Bronchial epithelial cell (primary cell): ENCODE measurements at places on chromosomes 4 and X.

DNA sequence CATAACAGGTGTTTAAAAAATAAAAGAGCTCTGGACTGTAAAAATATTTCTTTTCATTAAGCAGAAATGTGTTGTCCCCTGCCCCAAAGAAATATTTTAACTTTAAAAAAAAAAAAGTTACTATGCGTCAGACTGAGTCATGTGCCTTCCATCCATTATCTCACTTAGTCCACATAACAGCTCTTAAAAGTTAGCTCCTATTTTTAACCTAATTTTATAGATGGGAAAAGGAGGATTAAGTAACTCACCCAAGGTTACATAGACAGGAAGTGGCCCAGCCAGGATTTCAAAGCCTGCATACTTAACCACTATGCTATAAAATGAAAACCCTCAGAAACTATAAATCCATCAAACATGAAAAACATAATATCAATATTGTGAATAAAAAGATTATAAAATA is 97.7 kb downstream of the MANBA start:
- peak; percentile 80 for DNase-seq

DNA sequence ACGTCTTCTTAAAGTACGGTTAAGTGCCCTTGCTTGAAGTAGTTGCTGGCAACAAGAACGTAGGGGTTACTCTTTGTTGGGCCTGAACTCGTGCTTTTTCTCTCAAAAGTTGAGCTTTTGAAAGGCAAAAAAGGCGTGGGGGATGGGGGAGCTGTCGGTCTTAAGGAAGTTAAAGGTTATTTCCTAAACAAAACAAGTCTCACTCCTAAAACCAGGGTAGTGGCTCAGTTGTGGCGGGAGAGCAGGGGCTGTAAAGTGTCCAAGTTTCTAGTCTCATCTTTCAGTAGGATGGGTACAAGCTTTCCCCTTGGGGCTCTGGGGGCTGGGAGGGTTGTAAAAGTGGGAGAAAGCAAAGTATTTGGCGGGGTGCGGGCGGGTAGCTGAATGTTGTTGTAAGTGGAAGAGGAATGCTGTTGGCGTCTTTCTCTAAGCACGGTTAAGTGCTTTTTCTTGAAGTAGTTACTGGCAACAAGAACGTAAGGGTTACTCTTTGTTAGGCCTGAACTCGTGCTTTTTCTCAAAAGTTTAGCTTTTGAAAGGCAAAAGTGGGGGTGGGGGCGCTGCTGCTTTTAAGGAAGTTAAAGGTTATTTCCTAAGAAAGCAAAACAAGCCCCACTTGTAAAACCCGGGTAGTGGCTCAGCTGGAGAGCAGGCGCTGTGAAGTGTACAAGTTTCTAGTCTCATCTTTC is 904 bp upstream of the WDR1 start:
- DNase-seq, result no peak

DNA sequence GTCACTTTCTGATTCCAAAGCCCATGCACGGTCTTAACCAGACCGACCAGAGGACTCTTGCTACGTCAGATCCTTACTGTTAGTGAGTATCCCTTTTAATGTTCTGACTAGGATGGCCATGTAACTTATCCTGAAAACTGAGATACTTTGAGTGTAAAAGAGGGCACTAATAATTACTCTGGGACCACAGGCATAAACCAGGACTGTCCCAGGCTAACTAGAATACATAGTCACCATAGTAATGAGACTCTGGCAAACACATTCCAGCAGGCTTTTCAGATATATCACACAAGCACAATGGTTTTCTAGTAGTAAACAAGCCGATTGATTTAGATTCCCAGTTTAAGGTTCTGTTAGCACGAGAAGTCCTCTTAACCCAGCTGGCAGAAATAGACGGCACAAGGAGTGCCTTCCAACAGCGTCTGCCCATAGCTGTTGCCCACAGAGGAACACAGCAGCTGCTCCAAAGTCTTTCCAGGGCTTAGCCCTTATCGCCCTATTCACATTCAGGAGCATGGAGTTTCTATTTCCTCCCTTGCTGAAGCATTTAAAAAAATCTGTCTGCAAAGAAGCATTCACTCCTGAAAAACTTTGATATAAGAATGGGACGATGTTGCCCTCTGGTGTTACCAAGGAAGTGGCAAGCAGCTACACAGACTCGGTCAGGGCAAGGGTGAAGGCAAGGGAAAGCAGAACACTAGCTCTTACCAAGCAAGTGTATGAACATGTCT is 92.4 kb downstream of the CXCL13 start:
- peak; percentile 79 for DNase-seq

GRCh38 chr4:44660396-44660795 is 9.0 kb upstream of the YIPF7 start:
- peak; percentile 9 for DNase-seq

DNA sequence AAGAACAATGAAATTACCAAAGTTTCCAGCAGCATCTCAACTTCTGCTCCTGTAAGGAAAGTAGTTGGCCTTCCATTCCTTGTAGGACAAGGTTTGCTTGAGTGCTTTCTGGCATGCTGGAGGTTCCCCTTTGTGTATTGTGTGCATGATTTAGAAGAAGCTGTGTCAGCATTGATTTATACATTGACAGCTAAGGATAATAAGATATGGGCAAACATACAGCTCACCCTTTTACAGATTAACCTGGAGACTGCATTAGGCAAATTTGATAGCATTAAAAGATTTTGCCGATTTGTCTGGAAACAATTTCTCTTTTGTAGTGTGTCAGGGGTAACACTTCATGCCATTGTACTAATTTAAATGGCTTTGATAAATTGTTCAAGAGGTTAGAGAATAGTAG is 221.8 kb upstream of the PACRGL start:
- DNase-seq, result no peak

- no peak for DNase-seq
These were observed 13.6 kb downstream of the TNIP3 start for GRCh38 chr4:121150486-121150885.

DNA sequence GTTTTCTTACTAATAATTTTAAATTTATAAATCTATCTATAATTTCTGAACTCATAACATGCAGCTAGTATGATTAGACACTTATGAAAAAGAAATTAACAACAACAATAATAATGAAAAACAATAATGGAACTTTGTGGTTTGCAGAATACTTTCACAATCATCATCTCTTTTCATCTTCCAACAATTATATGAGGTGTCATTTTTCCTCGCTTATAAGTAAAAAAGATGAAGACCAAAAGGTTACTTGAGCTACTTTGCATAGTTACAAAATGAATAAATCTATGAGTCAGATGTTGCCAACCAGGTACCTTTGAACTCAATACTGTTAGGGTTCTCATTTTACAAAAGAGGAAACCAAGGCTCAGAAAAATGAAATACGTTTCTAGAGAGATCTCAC is 98.5 kb upstream of the ELOVL6 start:
- peak; percentile 65 for DNase-seq

DNA sequence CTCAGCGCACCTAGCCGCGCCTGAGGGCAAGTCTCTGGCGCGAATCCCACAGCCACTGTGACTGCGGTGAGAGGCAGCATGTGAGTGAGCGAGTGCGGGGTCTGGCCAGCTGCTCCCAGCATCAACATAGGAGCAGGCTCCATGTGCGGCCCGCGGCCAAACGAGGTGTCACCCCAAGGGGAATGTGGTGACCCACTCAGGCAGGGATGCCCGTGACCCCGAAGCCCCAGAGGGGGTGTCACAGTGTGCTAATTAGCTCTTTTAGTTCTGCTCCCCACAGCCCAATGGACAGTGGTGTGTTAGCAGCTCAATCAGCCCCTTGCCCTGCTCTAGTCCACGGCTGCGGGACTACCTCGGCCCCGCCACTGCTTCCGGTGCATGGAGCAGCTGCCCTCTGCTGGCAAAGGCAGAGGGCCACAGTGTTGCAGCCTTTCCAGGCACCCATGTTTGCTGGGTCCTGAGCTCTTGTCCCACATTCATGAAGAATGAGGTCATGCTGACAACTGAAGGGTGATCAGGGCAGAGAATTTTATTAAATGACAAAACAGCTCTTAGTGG is 61.4 kb downstream of the AGA start:
- no peak for DNase-seq

DNA sequence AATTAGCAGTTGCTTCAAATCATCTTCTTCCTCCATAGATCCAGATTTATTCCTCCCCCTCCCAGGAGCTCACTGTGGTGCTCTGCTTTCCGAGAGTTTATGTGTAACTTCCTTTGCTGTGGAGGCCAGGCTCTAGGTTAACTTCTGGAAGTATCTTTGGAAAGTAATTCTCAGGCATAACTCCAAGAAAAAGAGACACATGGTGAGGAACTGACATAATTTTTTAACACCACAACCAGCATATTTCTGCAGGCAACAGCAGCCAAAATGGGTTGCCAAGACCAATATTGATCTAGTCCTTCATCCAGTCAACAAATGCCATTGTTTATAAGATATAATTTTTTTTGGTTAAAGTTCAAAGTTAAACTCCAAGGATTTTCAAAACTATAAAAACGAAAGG is 114.5 kb upstream of the RBPJ start:
- no peak for DNase-seq

DNA sequence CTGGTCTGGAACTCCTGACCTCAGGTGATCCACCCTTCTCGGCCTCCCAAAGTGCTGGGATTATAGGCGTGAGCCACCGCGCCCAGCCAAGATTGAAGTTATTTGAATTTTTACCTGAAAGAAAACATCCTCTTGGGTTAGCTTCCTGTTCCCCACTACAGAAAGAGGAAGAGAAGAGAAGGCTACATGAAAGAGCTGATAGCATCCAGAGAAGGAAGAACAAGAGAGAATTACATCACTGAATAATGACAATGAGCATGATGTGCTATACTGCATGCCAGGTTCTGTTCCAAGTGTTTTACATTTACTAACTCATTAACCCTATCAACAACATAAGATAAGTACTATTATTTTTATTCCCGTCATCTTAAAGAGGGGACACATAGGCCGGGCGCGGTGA is 11.5 kb upstream of the TBC1D1 start:
- no peak for DNase-seq

DNA sequence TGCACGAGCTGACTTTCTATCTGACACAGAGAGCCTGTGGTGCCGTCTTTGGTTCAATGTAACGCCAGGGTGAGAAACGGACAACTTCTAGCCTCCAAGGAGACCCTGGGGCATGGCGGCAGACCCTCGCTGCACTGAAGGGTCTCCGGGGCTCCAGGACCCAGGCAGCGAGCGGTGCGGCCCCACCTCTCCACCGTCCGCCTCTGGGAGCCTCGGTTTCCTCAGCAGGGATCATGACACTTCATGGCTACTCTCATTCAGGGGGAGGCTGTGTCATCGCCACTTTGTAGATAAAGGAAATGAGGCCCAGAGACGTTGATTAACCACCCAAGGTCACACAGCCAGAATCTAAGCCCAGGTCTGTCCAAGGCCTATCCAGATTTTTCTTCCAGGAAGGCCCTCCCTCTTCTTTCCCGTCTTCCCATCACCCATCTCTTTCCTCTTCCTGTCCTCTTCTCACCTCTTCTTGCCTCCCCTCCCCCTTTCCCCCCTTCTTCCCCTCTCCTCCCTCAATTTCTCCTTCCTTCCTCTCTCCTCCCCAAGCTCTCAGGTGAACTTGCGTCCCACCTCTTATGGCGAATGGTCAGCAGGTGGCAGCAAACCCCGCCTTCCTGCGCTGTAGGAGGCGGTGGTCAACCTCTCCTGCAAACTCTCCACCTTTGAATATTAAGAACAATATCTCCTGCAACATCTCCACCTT is 69.3 kb upstream of the HMX1 start:
- DNase-seq, result no peak
